ENCODE measurements at places on chromosomes 11 and 22.

DNA sequence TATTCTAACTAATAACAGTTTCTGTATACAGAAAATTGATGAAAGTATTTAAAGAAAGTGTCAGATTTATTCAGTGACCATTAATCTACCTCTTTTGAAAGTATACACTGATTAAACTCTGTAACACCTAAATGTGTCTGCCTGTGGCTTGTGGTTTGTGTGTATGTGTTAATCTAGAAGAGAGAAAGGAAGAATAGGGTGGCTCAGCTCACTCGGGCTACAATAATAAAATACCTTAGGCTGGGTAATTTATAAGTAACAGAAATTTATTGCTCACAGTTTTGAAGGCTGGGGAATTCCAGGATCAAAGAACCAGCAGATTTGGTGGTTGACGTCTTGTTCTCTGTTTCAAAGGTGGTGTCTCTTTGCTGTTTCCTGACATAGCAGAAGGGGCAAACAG lies 13.6 kb upstream of the OR5AS1 start:
- no peak for DNase-seq

- DNase-seq, result no peak
These were observed 359.5 kb downstream of the SHANK2 start for GRCh38 chr11:70892889-70893288.

DNA sequence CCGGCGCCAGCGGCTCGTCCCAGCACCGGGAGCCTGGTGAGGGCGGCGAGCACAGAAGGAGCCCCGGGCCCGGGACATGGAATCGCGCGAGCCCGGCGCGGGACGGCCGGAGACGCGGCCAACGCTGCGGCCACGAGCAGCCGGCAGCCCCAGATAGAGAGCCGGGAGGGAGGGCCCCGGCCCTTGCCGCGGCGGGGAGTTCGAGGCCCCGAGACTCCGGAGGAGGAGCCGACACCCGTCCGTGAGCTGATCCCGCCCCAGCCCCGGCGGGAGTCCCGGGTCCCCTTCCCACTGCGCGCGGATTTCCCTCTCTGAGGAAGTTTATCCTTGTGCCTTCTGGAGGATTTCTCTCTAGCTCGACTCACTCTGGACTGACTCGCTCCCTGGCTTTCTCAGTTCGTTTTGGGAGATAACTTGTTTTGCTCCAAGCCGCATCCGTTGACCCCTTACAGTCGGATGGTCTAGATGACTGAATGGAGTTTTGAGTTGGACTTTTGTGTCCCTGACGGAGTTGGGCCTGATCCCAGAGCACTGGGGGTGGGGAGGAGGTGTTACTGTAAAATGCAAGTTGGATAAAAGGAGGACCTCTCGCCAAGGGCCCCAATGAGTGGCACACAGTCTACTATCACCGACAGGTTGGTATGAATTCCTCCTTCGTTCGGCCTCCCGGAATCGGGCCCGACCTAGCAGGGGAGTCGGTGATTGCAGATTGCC lies 585 bp downstream of the ARHGEF12 start:
- no peak for DNase-seq

- peak; percentile 36 for DNase-seq
These were observed 34.4 kb downstream of the PRDM11 start for GRCh38 chr11:45180848-45181192.

GRCh38 chr11:11215944-11216343 lies 137.1 kb downstream of the CSNK2A3 start:
- DNase-seq, result no peak

DNA sequence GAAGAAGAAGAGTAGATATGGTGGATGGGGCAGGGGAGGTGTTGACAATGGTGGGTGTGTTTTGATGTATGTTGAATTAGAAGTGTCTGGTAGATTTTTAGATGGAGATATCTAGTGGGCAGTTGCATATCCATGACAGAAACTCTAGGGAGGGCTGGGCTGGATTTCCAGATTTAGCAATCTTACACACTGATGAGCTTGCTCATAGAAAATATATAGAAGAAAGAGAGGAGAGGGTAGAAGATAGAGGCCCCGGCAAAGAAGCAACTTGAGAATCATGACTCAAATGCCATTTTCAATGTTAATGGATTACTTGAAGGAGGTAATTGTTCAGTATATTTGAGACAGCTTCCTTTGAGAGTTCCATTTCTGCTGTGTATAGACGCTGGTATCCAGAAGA lies 8.2 kb downstream of the REXO2 start:
- DNase-seq, result no peak

GRCh38 chr11:107665018-107665417 lies 46.8 kb downstream of the SLN start:
- no peak for DNase-seq

DNA sequence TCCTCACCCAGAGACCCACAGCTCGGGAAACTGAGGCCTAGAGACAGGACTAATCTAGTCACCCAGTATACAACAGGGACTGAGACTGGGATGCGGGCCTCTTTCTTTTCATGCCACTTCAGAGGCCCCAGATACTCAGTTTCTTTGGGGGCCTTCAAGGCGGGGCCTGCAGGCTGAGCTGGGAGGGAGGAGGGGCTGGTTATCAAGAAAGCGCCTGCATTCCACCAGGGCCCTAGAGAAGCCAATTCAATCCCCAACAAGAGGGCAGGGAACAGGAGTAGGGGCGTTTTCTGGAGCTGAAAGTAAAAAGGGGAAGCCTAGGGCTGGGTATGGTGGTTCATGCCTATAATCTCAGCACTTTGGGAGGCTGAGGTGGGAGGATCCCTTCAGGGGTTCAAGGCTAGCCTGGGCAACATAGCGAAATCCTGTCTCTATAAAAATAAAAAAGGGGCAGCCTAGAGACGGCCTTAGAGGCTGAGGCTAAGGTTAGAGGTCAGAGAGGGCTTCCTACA lies 1.6 kb downstream of the ATG2A start:
- no peak for DNase-seq

GRCh38 chr11:64609436-64610047 lies 18.5 kb downstream of the SLC22A12 start:
- DNase-seq, result no peak

DNA sequence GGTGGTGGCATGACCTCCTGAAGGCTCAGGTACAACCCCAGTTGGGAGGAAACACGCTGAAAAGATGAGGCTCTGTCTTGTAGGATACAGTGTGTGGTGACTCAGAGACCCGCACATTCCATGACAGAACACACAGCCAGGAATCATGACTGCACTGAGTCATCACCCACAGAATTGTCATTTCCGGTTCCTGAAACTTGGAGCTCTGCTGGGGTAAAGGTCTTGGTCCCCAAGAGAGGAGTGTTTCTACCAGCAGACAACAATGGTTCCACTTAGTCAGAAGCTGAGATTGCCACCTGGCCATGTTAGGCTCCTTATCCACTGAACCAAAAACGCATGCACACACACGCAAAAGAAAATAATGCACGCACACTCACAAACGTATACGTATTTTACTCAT lies 31.5 kb upstream of the CYB5R3 start:
- DNase-seq, result peak; percentile 94

- DNase-seq, result no peak
These were observed 64.6 kb downstream of the AMOTL1 start for GRCh38 chr11:94832604-94833235.

GRCh38 chr11:116109228-116109627 lies 605.0 kb upstream of the CADM1 start:
- DNase-seq, result peak; percentile 76

DNA sequence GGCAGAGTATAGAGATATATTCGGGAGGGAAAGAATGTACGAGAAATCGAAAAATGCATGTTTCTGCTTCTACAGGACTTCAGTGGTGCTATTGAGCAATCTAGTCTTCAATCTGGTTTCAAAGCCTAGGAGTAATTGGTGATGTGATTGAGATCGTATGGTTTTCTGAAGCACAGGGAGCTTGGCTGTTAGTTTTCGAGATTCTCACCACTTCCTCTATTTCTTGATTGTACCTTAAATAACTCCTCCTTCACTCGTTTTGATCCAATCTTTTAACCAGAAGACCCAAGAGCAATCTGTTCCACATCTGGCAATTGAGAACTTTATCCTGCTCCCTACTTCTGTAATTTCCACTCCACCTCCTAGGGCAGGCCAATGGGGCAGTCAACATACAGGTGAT lies 518 bp downstream of the CCDC179 start:
- no peak for DNase-seq

DNA sequence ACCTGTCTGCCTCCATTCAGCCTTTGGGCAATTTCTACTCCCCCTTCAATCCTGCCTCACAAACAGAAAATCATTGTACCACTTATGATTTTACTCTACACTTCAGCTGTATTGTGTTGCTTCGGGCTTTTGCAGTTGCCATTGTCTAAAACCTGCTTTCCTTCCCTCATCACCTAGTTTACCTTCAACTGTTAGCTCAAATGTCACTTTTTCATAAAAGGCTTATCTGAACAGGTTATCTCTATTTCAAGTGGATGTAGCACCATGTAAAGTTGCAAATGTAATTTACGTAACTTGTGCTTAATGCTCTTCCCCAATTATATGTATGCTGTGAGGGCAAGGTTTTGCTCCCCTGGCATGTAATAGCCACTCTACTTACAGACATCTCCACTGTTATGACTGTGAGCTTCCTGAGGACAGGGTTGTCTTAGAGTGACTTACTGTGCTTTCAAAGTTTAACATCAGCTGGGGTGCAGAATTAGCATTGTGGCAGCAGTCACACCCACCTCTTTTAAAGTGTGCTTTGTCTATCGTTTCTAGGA lies 5.4 kb downstream of the RPS25 start:
- DNase-seq, result no peak

- DNase-seq, result no peak
These were observed 41.7 kb downstream of the TEAD1 start for GRCh38 chr11:12715941-12716340.

GRCh38 chr11:57210781-57211180 lies 26.3 kb downstream of the APLNR start:
- no peak for DNase-seq

DNA sequence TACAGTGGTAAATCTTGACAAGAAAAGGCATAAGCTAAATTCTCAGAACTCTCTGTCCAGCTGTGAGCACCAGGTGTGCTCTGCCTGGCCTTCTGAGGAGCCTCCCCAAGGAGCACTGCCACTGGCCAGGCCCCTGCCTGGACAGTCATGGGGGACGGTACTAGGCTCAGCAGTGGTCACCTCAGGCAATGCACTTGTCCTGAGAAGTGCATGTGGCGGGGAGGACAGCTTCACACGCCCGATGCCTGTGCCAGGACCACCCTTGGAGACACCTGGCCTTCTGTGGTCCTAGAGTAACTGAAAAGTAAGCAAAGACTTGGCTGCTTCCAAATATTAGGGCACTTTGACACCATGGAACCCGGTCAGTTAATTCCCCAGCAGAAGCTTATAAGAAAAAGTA lies 28.6 kb upstream of the SCGB1A1 start:
- no peak for DNase-seq

DNA sequence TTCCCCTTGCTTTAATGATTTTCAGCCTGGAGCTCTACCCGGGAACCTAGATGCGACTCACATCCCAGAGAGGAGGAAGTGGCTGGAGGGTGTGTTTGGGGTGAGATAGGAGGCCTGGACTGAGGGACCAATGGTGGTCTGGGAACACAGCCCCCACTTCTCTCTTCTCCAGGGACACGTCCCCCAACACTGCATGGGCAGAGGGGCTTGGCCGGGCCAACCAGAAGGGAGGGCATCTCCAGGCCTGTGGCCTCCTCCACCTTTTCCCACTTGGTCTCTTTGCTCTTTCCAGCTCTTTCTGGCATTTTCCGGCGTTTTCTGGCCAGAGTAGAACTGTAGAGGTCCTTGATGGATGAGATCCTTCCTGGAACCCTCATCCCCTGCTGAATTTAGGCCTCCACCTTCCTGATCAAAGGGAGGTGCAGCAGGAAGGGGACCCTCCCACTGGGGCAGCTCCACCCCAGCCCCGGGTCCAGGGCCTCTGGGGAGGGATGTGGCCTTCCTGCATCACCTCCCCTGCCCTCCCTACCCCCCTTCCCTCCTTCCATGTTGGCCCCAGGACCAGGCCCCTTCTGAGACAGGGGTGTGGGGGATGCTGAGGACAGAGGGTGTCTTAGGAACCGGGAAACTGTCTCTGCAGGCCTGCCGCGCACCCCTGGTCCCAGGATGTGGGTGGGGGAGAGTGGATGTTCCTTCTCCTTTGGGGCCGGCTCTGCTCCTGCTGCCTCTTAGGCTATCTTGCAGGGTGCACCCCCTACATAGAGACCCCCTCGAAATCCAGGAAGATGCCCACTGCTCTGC lies 24.4 kb downstream of the MRGPRG start:
- no peak for DNase-seq

GRCh38 chr11:121964591-121964990 lies 151.4 kb downstream of the BLID start:
- peak; percentile 45 for DNase-seq

GRCh38 chr11:94519478-94520084 lies 7.3 kb downstream of the C11orf97 start:
- DNase-seq, result peak; percentile 45

- DNase-seq, result no peak
These were observed 3.4 kb downstream of the ZNF195 start for GRCh38 chr11:3375552-3375951.

DNA sequence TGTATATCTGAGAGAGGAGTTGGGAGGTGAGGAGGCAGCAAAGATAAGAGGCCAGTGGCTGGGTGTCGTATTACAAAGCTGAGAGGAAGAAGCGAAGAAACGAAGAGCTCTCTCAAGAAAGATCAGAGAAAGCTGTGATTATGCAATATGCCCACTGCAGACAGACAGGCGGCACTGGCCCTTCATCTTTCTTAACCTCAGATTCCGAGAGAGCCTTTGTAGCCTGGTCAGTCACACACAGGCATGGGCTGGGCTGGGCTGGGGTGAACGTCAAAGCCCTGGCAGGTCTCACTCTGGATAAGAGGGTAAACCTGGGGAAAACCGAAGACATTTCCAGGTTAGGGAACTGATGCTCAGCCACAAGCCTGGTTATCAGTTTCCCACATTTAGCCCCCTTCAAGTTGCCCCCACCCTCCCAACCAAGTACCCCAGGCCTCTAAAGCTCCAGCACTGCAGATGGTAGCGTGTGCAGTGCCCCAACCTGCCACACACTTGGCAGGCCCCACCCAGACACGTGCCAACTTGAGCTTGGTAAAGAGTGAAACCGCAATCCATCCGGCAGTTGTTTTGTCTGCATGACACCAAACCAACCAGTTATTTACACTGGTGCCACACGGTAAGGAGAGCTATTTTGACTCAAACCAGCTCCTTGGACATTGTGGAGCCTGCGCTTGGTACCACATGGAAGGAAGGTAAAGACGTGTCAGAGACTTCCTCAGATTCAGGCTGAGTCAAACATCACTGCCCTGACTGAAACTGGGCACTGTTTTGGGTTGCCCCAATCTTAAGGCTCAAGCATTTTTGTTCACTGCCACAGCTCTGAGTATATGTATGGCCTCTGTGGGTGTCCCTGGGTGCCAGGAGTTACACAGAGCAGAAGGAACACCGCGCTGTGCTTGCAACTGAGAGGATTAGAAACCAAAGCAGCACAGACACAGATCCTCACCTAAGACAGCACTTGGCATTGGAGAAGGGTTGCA lies 135.9 kb downstream of the FDX1 start:
- DNase-seq, result no peak

- DNase-seq, result no peak
These were observed 37.9 kb downstream of the SREBF2 start for GRCh38 chr22:41870786-41871185.

GRCh38 chr11:9017773-9018172 lies 14.0 kb upstream of the NRIP3 start:
- no peak for DNase-seq

- DNase-seq, result peak; percentile 15
These were observed at the start of gene CDC42EP1 for GRCh38 chr22:37559901-37560607. Gene CDC42EP1, plus strand, starts transcription at chr22:37560480. Its CDS starts 5,870 bp downstream, at chr22:37566350.
